Right cardiac atrium (tissue), 5 donors: ENCODE measurements at places on chromosomes 3 and 15. TPM values are rescaled to one million over a fixed set of nuclear protein-coding genes. Genes with fewer than 3 reads are reported as not detected.

DNA sequence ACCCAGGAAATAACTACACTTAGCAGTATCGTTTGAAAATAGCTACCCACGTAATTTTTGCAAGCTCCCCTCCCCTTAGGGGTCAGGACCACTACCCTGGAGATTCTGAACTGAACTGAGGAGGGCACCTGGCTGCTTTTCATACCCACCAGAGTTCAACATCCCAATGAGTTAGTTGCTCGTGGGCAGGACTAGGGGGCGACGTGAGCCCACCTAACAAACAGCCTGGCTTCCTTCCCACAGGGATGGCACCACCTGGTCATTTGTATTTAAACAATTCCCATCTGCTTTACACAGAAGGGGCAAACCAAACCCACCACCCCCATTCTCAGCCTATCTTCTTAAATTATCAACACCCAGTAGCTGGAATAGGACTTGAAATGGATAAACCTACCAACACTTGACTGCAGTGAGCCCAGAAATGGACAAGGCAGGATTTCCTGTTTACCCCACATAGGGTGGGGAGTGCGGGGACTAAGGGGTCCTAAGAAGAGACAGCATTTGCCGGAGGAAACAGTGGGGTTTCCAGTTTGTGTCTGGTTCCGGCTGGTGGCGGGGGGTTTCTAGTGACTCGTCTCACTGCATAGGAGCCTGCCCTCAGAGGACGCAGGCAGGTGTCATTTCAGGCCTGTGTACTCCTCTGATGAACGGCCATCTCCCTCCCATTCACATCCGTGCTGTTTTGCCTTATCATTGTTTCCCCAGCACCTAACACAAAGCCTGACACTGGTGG lies 11.6 kb upstream of the VGLL4 start:
- no peak for DNase-seq

- DNase-seq = no peak
These were observed 38.9 kb downstream of the ANO10 start for GRCh38 chr3:43582866-43583265.

- no peak for DNase-seq
These were observed 156.7 kb upstream of the EPHA6 start for GRCh38 chr3:96657710-96658109.

DNA sequence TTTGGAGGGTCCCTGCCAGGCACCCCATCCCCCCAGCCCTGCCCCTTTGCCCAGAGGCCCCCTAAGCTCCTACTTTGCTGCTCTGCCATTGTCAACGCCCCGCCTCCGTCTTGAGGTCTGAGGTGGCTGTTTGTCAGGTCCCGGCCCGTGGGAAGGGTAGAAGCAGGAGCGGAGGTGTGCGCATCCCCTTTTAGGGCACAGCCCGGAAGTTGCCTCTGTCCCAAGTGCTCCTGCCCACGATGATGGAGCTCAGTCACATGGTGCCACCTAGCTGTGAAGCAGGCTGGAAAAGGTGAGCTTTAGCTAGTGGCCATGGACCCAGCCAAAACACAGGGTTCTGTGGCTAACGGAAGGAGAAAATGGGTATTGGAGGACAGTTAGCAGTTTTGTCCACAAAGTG lies 28.5 kb upstream of the LCTL start:
- peak; percentile 49 for DNase-seq

DNA sequence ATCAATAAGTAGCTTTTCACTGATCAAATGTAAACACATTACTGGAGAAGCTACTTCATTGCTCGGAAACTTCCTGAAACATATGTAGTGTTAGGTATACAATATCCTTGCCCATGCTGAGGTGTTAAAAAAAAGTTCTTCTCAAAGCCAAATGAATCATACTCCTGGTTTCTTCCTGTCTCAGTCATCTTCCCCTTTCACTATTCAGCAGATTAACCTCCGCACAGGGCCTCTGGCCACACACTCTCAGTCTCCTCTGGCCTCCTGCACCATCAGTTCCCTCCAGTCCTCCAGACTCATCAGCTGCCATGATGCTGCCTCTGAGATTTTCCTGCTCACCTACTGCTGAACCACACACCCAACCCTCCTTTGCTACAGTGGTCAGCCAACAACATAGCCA lies 70.5 kb upstream of the BOC start:
- no peak for DNase-seq

- DNase-seq = no peak
These were observed 5.8 kb upstream of the MANF start for GRCh38 chr3:51379301-51379700.

DNA sequence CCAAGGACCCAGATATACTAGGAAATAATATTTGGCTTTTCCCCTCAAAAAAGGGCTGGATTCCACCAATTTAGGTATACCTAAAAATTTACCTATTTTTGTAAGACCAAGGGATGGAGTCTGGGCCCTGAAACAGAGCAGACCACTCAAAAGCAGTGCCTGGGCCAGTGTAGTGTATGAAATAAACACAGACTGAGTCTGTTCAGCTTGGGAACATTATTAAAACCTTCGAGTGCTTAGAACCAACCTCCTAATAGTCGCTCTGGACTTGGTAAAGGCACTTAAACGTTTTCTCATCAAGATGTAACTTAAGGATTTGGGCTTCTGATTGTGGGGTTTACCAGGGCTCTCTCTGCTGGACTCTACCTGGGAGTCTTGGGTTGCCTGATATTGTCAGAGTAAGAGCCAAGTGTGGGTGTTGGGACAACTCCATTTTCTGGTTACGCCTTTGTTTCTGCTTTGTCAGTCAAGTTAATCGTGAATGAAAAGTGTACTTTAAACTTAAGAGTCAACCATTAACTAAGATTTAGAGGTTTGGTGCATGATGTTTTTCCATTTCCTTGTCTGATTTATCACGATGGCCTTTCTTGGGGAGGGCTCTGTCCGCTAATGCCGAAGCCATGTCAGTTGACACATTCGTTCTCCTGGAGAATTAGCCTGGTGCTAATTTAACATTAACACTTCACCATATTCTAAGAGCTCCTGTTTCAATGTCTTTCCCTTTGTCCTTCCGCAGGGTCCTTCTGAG lies 221.0 kb upstream of the TPM1 start:
- DNase-seq = no peak

DNA sequence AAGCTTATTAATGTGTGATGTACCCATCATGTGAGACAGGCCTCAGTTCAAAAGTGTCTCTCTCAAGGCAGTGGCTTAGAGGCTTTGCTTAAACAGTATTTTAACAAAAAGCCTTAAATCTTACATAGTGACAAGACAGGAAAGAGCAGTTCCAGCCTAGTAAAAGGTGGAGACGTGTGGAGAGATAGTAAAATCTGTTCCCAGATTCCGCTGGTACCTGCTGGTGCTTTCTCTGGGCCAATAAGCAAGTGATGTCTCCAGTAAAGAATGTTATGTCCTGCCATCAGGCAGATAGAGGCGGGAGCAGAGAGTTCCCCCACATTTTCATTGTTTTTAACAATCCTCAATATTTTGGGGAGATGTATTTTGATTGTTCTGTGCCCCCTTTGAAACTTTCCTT lies 135.0 kb downstream of the VPS8 start:
- no peak for DNase-seq

- no peak for DNase-seq
These were observed 162.7 kb downstream of the STT3B start for GRCh38 chr3:31695280-31696008.

- DNase-seq = no peak
These were observed 30.9 kb upstream of the MUC13 start for GRCh38 chr3:124965413-124965812.

DNA sequence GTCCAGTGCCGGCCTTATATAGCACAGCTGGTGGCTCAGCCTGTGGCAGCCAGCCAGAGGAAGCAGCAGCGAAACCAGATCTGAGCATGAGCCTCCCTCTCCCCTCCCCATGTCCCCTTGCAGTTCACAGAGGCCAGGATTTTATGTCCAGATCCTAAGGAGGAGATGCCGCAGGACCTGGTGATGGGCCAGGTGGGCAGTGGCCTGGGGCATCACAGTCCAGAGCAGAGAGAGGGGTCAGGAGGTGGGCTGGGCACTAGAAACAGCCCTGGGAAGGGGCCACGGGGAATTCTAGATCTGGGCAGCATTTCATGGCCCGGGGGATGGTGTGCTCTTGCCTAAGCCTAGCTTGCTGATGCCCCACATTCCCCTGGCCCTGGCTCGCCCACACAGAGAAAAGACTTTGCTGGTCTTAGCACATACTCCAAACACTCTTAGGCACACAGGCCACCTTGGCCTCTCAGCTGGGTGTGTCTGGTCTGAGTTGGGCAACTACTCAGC lies 259 bp upstream of the CILP start:
- DNase-seq = peak; percentile 81

- DNase-seq = no peak
These were observed 22.1 kb downstream of the ANAPC13 start for GRCh38 chr3:134463676-134464063.

C3orf20 gene
- 0.02 TPM for polyA plus RNA-seq

RETNLB gene
- not detected for polyA plus RNA-seq

MORC1 gene
- polyA plus RNA-seq = not detected

ABCC5 gene
- 28.9 TPM for polyA plus RNA-seq

ZNF385D gene
- 0.86 TPM for polyA plus RNA-seq

C2CD4A gene
- polyA plus RNA-seq = 0.02 TPM
